Cortex of kidney (tissue), 1 donor: ENCODE measurements at places on chromosomes 1 and 21.

DNA sequence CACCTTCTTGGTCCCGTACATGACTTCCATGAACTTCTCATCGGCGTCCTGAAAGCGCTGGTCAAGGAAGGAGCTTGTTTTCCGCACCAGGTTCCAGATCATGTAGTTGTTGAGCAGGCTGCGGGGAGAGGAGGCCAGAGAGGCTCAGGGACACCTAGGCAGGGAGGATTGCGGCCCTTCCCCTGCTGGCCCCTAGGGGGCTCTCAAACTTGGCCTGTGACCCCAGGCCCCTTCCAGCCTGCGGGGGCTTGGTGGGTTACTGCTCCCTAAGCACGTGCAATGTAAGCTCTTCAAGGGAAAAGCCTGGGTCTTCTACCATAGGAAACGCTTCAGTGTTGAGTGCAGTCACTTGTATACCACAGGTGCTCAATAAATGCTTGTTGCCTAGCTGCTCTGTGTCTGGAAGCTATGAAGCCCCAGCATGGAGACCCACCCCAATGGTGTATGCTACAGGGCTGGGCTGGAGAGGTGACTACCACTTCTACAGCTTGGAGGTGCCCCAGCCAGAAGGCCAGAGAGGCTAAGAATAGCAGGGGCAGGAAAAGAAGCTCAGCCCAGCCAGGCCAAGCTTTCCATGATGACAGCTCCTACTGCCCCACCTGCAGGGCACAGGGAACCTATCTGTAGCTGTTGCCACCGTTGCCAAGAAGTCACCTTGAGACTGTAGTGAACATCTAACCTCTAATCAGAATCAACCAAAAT, 45.1 kb downstream of the ECE1 start:
- no peak for DNase-seq

DNA sequence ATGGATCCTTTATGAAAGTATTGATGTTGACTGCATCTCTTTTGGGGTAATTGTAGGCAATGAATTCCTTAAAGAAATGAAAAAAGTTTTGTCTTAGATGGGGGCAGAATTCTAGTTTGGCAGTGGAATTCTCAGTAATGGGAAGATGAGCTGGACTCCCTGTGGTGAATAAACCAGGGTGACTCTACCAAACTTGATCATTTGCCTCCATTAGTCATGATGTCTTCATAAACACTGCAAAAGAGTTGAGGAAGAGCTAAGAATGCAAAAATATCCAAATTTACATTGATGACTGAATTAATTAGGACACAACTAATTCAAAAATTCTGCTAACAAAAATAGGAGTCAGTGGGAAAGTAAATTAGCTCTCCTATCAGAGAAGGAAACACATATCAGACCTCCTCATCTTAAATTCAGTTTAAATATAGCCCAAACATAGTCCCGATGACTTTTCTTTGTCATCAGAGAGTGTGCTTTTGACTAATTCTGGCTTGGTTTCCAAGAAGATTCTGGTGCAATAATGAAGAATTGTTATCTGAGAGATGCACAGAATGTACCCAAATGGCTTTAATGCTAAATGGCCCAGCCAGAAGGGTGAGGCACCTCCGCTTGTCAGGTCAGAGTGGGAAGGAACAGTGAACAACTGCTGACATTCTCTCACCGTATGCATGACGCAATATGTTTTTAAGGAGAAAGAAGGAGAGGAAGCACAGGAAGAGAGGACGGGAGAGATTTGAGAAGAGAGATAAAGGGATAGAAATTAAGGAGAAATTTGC, 525.1 kb downstream of the LMO4 start:
- no peak for DNase-seq

- DNase-seq, result no peak
These were observed 239.3 kb downstream of the KCNK2 start for GRCh38 chr1:215321802-215322201.

DNA sequence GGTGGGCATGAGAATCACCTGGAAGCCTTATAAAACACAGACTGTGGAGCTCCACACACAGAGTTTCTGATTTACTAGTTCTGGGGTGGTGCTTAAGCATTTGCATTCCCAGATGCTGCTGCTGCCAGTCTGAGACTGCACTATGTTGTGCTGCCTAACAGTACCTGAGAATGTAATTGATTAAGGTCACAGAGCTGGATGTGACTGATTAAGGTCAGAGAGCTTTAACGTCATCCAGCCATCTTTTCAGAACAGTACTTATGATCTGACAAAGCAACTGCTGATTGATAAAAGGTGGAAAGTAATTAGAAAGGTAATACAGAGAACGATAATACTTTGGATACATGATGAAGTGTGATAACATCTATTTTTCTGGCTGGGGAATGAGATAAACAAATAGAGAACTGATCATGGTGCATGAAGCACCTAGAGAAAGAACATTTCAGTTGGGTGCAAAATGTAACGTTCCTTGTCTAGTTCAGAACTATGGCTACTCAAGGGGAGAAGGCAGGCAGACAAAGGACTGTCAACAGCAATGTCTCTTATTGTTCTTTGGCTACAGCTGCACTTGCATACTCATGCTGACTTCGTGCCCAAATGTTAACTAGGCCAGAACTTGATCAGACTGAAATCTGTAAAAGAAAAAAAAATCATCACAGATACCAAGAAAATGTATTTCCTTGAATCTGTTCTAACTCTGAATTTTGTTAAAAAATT, 3.7 kb upstream of the UCK2 start:
- no peak for DNase-seq

DNA sequence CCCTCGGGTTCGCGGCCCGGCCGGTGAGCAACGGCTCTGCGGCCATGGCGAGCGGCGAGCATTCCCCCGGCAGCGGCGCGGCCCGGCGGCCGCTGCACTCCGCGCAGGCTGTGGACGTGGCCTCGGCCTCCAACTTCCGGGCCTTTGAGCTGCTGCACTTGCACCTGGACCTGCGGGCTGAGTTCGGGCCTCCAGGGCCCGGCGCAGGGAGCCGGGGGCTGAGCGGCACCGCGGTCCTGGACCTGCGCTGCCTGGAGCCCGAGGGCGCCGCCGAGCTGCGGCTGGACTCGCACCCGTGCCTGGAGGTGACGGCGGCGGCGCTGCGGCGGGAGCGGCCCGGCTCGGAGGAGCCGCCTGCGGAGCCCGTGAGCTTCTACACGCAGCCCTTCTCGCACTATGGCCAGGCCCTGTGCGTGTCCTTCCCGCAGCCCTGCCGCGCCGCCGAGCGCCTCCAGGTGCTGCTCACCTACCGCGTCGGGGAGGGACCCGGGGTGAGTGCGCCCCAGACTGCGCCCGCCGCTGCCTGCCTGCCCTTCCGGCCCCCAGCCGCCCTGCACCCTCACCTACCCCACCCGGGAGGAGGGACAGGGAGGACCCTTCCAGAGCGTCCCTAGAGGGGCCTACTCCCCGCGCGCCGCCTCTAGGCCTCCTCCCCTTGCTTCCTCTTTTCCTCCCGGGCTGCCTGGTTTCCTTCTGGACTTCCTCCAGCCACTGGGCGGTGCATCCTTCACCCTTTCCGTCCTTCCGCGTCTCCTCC, at the start of gene RNPEP:
RNPEP (plus strand) TSS at position 26 of the 757 bp plus-strand sequence; CDS start at position 45, 19 bp downstream.
- no peak for DNase-seq

GRCh38 chr1:196143602-196144342, 464.5 kb downstream of the KCNT2 start:
- DNase-seq, result no peak

DNA sequence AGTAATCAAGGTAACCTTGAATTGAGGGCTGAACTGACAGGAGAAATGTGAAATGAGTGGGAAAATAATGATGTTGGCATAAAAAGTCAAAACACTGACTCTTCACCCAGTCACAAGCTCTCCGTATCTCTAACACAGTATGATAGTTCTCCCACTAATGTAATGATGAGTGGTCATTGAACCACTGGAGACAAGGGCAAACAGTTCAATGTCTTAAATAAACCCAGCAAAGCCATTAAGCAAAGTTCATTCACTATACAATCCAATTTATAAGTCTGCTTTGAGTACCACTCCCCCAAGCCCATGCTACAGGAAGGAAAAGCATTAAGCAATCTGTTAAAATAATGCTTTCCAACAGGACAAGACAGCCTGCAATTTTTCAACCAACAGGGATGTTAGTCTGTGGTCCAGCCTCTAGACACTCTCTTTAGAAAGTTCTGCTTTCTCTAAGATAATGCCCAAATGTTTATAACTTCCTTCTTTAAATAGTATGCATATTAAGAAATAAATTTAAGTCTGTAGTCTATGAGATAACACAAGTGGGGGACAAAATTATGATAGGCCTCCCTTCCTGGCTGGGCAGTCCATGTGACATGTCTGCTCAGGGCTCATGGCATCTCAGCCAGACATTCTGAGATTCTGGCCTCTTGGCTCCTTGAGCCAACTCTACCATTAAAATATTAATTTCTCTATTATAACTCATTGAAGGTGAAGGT, 25.5 kb upstream of the DDAH1 start:
- DNase-seq, result no peak

GRCh38 chr1:21020151-21020550, 156.5 kb downstream of the EIF4G3 start:
- DNase-seq, result no peak

DNA sequence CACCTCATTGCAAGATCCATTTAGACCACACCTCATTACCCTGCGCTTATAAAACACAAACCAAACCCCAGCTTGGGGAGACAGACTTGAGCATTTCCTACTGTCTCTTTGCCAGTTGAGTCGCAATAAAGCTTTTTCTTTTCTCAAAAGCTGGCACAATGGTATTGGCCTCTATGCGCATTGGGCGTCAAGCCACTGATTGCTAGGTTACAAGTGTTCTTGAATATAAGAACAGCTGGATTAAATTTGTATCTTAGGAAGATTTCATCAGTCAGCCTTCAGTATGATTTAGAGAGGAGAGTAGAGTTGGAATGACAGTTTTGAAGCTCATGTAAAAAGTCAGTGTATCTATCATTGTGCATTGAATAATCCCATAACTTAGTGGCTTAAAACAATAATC, 84.9 kb upstream of the RAB4A start:
- DNase-seq, result no peak

DNA sequence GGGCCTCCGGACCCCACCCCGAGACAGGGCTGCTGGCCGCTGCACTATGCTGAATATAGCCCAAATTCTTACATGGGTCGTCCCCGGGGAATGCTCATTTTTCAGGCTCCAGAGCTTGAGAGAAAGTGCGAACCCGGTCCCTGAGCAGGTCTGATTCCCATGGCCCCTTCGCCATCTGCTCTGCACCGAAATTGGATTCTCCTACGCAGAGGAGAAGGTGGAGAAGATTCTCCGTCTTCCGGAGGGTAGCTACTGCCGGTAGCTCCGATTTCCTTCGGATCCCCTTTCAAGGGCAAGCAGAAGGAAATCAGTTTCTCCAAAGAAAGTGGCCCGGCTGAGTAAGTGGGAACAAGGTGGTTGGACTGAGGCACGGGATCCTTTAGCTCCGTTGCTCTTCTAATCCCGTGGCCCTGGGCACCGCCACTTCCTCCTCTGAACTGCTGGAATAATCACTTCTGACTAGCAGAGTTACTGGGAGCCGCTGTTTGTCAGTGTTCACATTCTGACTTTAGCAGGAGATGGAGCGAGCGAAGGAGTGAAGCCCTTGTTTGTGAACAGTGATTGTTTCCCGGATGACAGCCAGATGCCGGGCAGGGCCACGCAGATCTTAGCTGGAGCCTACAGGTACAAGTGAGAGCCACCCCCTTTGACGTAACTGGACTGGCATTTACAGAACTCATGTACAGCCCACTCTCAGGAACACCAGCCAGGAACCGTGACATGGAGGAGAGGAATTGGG, 1.1 kb upstream of the ZNF496 start:
- DNase-seq, result no peak

GRCh38 chr1:156080863-156081179, 1.4 kb downstream of the MEX3A start:
- no peak for DNase-seq

- DNase-seq, result no peak
These were observed 116.0 kb downstream of the BCAR3 start for GRCh38 chr1:93565496-93566206.

DNA sequence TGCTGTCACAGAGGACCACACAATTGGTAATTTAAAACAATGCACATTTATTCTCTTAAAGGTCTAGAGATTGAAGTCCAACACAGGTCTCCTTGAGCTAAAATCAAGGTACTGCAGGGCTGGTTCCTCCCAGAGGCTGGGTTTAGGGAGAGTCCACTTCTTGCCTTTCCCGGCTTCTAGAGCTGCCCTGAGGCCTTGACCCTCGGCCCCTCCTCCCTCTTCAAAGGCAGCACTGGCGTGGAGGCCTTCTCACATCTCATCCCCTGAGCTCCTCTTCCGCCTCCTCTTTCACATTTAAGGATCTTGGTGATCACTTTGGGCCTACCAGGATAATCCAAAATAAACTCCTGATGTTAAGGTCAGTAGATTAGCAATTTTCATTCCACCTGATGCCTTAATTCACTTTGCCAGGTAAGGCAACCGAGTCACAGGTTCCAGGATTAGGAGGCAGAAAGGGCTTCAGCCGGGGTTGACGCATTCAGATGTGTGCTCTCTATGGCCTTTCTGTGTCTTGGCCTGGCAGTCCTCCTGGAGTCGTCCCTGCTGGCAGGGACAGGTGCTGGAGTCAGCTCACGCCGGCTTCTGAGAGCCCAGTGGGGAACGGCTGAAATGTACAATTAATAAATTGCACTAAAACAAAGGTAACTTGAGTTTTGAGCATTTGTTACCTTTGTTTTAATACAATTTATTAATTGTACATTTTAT, 61.2 kb upstream of the ABCG1 start:
- DNase-seq, result no peak
